Stimulated activated CD8-positive, alpha-beta memory T cell treated with anti-CD3 and anti-CD28 coated beads, Interleukin-12 subunit alpha, Interleukin-12 subunit beta, amount 100 ng/mL, for 4 hours (primary cell): ENCODE measurements at places on chromosomes 16 and 17.

GRCh38 chr16:89448656-89449055, 41.7 kb downstream of the ANKRD11 start:
- DNase-seq, result no peak

DNA sequence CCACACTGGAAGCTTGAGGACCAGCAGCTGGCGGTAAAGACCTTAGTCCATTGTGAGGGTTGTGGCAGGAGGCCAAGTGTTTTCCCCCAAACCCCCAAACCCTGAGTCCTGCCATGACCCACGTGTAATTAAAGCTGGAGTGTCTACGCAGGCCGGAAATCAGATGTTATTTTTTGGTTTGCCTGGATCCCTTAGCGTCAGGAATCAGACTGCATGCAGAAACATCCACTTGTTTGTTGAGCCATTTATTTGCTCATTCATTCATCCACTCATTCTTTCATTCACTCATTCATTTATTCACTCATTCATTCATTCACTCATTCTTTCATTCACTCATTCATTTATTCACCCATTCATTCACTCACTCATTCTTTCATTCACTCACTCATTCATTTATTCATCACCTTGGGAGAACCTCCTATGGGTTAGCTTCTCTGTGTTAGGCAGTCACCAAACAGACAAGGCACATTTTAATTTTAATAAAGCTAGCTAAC, 313.1 kb downstream of the MAF start:
- DNase-seq, result no peak

- DNase-seq, result no peak
Measured at GRCh38 chr16:66660422-66661209, 35.9 kb downstream of the CMTM4 start.

DNA sequence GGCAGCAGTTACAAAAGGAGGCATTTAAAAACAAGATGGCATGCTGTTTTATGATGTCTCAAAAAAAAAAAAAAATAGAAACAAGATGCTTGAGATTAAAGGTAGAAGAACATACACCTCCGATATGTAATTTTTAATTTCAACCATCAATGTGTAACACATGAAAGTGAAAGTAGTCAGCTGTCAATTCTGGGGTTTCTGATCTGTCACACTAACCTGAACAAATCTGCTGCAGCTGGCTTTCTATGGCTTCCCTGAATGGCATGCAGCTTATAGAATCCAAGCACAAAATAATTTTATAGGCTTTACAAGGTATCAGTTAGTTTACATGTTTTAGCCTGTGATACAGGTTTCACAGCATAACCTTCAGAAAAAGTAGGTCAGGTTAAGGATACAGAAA, 13.5 kb downstream of the GLYR1 start:
- DNase-seq, result no peak

DNA sequence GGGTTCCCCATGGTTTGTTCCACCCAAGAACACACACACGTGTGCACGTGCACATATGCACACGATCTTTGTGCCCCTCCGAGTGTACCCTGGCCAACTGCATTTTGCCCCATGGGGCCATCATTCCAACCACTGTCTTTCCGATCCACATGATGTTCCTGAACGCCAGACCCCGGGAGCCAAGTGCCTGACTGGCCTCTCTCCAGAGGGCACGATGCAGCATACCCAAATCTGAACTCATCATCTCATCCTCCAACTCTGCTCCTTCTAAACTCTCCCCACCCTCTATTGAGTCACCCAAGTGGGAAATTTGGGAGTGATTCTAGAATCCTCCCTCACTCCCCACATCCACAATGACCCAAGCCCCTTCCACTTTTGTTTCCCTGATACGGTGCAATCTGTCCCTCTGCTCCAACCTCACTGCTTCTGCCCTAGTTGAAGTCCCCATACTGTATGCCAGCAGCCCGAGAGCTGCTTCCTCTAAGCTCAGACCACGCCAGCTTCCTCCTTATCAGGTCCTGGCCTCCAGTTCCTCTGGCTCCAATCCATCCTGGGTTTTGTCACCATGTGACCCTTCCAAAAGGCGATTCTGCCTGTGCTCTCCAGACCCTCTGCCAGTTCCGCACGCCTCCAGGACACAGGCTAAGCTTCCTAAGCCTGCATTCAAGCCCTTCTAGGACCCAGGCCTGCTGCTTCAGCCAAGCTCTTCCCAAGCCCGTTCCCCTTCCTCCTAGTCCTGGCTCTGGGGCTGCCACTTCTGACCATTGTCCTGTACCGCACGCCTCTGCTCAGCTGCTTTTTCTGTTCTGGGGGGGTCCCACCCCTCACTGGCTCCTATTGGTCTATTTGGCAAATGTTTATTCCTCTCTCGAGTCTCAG, 10.1 kb upstream of the TMEM208 start:
- no peak for DNase-seq

- no peak for DNase-seq
Measured at GRCh38 chr17:47162013-47162622, 27.0 kb downstream of the CDC27 start.

GRCh38 chr16:18788828-18789514, 1.2 kb downstream of the RPS15A start:
- no peak for DNase-seq

- no peak for DNase-seq
Measured at GRCh38 chr16:55577887-55578286, 11.4 kb downstream of the CAPNS2 start.

DNA sequence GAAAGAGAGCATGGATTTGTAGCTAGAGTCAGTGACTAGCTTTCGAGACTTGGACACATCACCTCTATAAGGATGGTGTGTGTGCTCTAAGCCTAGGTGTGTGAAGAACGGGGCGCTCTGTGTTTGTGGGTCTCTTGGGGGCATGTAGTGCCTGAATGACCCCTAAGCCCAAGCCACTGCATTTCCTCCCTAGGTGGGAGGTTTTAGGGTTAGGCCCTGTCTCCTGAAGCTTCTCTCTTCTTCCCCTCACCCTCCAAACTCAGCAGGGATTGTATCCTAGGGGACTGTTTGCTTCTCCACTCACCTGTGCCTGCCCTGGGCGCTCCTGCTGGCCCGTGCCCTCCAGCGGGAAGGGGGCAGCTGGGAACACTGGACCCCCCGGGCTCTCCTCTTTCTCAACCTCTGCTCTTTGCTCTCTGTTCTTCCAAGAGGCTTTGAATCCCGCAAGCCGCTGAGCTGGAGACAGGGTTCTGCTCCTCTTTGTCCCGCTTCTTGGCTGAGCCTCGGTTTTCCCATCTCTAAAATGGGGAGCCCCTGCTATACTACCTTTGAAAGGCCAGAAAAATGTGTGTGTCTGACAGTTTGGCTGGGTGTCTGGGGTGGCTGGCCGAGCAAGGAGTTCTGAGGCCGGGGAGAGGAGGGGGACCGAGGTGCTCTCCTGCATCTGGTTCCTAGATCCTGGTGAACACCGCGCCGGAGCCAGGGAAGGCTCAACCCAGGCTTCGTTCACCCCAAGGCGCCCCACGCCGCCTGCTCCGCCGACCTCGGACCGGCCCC, 810 bp downstream of the CYGB start:
- no peak for DNase-seq

GRCh38 chr16:53952215-53953208, 248.6 kb downstream of the FTO start:
- no peak for DNase-seq

DNA sequence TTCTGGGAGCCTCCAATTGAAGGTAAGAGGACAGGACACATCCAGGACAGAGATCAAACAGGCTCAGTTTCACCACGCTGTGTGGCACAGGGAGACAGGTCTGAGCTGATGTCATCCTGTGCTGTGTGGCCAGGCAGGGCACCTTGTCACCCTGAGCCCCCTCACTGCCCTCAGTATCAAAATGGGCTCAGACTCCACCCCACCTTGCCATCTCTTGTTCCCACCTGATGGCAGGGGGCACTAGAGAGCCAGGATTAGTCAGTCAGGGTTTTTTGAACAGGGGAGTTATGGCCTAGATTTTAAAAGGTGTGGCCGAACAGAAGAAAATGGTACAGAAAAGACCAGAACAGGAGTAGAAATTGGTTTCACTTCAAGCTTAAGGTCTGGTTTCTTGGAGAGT, 2.6 kb downstream of the KAT2A start:
- no peak for DNase-seq

DNA sequence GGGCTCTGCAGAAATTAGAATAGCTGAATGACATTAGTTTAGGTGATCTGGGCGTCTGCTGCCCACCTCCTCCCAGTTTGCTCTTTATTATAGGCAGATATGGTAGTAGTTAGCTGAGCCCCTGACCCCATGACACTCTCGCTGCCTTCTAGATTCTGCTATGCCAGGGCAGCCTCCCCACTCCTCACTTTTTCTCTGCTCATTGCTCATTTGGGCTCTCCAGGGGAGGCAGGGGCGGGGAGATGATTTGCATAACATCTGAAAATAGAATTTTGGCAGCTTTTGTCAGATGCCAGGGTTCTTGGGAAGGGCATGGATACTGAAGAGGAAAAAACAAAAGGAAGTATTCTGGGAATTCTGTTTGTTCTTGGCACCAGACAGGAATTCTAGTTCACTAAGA, 78.0 kb upstream of the GAS7 start:
- DNase-seq, result no peak

GRCh38 chr17:80349151-80349651, 65.8 kb upstream of the ENDOV start:
- no peak for DNase-seq

- DNase-seq, result no peak
Measured at GRCh38 chr16:8375232-8375587, 215.1 kb downstream of the TMEM114 start.

GRCh38 chr16:76444832-76445231, 167.6 kb downstream of the CNTNAP4 start:
- no peak for DNase-seq

DNA sequence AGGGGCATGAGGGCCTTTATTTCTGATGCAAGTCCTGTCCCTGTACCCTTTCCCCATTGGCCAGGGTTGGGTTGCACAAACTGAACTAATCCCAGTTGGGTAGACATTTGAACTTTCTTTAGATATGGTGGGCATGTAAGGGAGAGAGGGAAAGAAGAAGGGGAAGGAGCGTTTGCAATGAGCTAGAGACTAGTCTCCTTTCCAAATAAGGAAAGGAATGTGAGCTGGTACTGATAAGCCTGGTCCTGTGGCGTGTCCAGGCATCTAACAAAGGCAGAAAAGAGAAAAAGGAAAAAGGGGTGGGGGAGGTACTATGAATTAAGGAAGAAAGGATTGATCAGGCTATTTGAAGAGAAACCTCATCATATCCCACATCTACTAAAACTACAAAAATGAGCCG, 20.3 kb downstream of the CHMP6 start:
- no peak for DNase-seq

DNA sequence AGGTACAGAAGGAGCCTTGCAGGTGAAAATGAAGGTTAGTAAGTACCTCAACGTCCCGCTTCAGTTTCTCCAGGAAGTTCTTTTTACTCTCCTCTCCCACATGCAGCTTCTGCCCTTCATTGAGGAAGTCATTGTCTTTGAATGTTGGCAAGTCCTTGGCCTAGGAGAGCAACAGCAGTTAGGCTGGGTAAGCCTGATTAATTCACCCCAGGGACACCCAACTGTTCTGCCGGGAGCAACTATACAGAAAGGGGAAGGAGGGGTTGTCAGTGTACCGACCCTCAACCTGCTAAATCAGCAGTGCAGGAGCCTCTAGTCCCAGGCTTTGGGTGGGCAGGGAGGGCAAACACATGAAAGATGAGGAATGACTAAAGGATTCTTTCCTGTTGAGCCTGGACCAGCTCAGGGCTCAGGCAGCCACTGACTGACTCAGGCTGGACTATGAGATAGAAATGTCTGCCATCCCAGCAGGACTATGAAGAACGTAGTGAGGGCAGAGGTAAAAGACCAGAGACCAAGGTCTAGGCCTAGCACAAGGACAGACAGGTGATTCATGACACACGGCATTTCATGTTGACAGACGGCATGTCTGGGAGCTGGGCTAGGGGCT, 21.6 kb downstream of the PIP4K2B start:
- DNase-seq, result no peak

DNA sequence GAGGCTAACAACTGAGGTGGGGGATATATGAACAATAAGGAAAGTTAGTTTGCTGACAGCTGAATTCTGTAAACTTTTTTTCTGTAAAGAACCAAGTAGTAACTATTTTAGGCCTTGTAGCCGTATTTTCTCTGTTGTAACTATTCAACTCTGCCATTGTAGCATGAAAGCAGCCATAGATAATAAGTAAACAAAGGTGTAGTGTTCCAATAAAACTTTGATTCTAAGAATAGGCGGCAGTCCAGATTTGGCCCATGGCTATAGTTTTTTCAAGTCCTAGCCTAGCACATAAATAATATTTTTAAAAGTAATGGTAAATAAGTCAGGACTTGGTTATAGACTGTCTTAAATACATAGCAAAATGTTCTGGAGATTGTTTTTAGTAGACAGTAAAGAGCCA, 142.0 kb downstream of the STXBP4 start:
- no peak for DNase-seq

DNA sequence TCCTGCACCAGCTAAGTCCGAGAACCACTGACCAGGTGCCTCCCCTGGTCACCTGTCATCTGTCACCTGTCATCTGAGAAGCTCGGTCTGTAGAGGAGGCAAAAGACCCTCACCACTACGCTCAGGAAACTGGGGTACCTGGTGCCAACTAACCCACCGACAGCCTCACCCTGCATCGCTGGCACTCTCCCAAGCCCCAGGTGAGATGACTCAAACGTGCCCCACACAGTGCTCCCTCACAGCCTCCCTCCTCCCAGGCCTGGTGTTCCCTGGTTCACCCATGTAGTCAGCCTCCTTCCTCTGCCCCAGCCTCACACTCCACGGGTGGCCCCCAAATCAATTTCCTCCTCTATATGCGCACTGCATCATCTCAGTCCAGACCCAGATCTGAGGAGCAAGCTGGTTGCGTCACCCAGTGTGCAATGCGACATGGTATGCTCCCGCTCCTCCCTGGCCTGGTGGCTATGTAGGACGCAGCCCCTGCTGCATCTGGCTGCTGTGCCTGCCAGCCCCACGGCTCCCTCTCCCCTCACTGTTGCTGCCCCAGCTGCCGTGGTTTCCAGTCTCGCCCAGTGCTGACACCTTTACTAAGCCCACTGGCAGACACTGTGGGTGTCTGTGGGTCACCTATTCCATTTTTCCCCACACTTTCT, 68.3 kb downstream of the GTF3C1 start:
- no peak for DNase-seq

DNA sequence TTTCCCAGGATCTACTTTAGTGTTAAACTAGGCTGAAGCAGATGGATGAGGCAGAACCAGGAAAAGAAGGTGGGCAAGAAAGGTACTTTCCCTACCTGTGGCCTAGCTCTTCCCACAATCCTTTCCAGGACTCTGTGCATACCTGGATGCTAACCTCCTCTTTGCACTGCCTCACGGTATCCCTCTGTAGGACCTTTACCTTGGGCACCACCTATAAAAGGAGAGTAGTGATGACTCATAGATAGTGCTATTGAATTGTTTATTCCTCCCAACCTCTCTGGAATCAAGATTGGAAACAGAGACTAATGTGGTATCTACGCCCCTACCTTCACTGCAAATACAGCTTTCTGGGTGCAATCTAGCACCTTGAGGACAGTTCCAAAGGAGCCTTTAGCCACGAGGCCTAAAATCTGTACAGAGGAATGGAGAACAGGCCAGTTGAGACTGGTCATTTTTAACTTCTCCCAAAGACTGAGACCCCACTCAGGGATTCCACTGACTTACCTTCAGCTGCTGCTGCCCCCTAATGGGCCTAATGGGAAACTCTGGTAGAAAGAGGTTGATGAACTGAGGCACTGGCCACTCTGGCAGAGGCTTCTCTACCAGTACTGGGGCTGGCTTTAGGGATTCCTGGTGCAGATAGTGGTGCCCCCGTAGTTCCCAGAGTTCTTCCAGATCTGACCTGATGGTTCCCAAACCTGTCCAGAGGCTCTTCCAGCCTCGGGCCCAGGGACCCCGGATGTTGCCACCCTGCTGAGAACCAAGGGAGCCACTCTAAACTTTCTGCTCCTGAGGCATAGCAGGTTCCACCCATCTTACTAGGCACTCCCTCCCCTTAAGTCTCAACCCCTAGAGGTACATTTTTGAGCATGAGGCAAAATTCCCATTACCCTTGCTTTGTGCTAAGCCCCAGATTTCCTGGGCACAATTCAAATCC, 781 bp downstream of the RSKR start:
- DNase-seq, result no peak
